KG1 (cell line): ENCODE measurements at places on chromosomes 7 and 10.

DNA sequence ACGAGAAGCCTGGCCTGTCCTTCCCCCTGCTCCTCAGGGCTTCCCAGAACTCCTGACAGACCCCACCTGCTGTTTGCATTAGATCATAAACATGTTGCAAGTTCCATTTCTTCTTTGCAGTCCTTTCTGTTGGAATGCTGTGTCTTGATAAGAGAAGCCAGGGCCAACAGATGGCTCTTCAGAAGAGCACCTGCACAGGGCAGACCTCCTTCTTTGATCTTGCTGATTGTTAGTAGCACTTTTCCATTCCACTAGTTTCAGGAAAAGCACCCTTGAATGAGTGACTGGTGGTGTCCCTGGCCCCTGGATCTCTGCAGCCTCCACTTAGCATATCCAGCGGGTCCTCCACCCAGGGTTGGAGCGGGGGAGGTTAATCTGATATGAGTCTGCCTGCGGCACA, 243.2 kb downstream of the GFRA1 start:
- DNase-seq = no peak

- DNase-seq = no peak
These were observed 247.4 kb downstream of the ELFN1 start for GRCh38 chr7:1917221-1918062.

GRCh38 chr7:17552952-17553351, 254.5 kb downstream of the AHR start:
- DNase-seq = no peak

- no peak for DNase-seq
These were observed 146.3 kb downstream of the ZNF22 start for GRCh38 chr10:45147000-45147399.

- no peak for DNase-seq
These were observed 926.5 kb upstream of the GHITM start for GRCh38 chr10:83212632-83213334.

DNA sequence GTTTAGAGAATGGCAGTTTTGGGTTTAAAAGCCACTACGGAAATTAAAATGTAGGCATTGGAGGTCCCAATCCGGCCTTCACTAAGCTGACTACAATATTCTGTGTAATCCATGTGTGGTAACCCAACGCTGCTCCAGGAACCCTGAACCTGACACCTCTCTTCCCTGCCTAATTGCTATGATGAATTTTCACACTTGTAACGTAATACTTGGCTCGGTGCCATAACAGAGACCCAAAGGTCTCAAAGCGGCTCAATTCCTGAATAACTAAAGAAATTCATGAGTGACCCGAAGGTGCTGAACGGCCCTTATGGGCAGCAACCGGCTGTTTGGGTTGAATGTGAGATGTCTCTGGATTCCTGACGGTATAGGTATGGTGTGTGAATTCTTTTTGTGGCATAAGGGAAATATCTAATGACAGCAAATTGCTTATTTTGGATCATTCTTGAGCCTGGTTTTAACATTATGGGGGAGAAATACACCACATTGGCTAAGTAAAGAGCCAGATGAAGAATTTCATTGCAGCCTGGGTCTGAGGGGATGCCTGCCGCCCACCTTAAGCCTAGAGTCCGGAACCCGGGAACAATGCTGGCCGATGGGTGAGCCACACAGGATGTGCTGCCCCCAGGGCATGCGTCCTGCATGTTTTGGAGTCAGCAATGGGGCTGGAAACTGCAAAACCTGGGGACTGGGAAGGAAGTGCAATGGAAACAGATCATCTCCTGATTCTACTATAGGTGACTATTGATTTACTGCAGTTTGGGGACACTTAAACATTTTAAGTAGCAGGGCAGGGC, 69.7 kb upstream of the FZD8 start:
- no peak for DNase-seq

DNA sequence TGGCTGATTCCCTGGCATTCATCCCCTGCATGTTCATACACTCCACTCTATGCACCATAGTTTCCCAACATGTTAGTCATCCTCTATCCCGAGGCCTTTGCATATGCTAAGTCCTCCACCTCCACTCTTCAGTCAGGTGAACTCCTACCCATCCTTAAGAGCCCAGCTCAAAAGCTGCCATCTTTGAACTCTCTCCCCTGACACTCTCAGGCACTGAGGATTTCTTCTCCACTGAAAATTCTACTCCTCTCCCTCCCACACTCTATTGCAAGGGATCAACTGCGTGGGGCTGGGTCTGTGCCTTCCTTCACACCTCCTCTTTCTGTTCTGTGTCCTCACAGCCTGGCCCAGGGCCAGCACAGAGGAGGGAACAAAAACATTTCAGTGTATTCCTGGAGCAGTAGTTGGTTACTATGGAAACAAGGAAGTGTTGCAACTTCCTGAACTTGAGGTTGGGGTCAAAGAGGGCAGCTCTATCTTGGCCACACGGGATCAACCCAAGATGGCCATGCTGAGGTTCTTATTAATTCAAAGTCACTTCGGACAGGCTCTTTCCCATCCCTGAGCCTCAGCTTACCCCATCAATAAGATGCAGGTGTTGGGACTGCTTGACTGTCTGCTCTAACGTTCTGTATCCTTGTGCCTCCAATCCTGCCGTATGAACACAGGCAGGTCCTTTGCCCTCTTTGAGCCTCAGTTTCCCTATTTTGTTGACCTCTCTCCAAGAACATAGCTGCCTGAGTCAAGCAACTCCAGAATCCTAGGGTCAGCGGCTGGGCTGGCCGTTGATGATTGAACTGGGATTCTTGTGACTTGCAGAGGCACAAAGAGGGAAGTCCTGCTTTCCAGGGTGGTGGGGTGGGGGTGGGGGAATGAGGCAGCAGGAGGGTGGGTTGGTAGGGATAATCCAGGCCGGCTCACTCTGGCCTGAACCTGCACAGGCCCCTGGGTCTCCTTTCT, 15.5 kb downstream of the ZMIZ1 start:
- DNase-seq = peak; percentile 60

- DNase-seq = no peak
These were observed 65.9 kb upstream of the RAB11FIP2 start for GRCh38 chr10:118112543-118113125.

DNA sequence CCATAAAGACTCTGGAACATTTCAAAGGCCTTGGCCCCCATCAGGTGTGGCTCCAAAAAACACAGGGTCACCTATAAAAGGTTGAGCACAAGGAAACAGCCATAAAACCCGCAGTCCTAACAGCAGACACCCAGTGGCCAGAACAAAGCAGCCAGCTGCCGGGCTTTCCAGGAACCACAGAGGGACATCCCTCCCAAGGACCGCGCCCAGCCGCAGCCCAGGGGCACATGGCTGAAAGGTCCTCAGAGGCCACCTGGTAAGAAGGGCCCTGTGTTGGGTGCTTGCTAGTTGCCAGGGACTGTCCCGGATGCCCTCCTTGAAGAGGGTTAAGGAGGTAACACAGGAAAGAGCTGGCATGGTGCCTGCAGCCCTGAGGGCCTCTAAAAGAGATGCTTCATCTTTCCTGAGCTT, 32.7 kb downstream of the KCNMA1 start:
- DNase-seq = no peak

DNA sequence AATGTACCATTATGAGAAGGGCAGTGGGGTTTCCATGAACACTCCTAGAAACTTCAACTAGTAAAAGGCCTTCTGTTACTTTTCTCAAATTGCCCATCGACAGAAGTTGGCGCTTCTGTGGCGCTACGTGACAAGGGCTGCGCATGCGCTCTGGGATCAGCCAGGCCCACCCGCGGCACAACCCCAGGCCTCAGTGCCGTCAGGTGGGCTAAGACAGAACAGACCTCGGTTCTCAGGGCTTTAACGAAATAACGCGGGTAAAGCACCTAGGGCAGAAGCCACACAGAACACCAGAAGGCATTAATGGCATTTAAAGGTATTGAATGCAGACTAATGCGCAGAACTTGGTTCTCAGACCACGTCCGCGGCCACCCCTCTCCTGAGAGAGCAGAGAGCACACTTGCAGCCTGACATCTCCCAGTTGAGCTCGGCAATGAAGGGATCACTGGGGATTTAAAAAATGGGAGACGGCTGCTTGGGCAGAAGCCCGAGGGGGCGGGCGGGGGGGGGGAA, 67.6 kb upstream of the CTNNA3 start:
- no peak for DNase-seq

- no peak for DNase-seq
These were observed 24.0 kb downstream of the ZPBP start for GRCh38 chr7:50068850-50069551.

GRCh38 chr7:158672975-158673374, 31.6 kb downstream of the NCAPG2 start:
- no peak for DNase-seq

GRCh38 chr10:81021428-81022129, 483.9 kb downstream of the SH2D4B start:
- DNase-seq = peak; percentile 7

DNA sequence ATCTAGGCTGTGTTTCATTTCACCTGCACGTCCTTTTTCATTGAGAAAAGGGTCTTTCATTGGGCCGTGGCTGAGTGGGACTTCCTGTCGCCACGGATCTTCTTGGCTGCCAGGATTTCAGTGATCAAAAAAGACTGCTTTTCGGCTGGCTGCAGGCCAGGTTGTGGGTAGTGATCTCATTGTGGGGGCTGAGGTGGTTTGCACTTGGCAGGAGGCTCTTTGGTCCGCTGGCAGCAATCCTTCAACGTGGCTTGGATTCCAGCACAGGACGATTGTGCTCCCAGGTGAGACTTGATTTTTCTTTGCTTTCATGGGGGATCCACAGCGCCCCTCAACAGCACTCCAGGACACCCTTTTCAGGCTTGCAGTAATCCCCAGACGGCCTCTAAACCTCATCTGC, 29.0 kb upstream of the ZNF273 start:
- no peak for DNase-seq

DNA sequence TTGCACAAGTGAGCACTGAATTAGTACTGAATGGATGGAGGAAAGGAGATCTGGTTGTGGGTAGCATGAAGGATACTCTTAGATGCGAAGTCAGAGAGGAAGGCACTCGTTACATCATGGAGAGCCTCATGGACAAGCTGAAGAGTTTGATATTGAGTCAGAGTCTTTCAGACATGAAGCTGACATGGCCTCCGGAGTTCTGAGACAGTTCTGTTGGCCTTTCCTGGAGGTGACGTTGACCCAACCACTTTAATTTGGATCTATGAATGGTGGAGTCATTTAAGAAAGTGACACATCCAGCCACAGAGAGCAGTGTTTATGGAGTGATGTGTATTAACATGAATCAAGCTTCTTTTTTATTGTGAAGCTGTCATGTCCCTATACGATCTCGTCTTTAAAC, 286.3 kb upstream of the CDC14C start:
- no peak for DNase-seq

DNA sequence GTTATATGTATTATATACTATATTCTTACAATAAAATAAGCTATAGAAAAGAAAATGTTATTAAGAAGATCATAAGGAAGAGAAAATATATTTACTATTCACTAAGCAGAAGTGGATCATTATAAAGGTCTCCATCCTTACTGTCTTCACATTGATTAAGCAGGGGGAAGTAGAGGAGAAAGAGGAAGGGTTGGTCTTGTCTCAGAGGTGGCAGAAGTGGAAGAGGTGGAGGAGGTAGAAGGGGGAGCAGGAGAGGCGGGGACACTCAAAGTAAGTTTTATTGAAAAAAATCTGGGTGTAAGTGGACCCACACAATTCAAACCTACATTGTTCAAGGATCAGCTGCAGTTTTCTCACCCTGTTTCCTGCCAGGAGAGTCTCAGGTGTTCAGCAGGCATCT, 28.9 kb upstream of the ERCC6 start:
- DNase-seq = no peak

GRCh38 chr7:137443616-137444015, 100.1 kb upstream of the PTN start:
- no peak for DNase-seq

DNA sequence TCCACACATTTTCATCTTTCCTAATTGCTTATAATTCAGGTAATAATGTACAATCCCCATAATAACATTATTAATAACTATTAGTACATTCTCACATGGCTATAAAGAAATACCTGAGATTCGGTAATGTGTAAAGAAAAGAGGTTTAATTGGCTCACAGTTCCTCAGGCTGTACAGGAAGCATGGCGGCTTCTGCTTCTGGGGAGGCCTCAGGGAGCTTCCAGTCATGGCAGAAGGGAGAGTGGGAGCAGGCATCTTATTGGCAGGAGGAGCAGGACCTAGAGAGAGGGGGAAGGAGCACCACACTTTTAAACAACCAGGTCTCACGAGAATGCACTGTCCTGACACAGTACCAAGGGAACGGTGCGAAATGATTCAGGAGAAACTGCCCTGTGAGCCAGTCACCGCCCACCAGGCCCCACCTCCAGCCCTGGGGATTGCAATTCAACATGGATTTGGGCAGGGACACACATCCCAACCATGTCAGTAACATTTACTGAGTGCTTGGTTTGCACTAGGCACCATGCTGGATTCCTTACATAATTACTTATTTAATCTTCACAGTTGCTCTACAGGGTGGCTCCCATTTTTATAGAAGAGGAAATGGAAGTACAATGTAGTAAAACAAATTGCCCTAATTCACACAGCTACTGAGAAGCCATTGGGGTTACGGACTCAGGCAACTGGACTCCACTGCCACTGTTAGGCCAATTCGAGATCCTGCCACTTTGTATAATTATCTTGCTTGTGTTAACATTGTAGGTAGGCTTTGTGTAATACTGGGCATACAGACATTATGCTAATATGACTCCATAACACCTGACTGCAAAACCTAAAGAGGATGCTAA, 8.7 kb upstream of the ESYT2 start:
- DNase-seq = no peak

- DNase-seq = no peak
These were observed 45.2 kb downstream of the HIPK2 start for GRCh38 chr7:139732471-139733167.

DNA sequence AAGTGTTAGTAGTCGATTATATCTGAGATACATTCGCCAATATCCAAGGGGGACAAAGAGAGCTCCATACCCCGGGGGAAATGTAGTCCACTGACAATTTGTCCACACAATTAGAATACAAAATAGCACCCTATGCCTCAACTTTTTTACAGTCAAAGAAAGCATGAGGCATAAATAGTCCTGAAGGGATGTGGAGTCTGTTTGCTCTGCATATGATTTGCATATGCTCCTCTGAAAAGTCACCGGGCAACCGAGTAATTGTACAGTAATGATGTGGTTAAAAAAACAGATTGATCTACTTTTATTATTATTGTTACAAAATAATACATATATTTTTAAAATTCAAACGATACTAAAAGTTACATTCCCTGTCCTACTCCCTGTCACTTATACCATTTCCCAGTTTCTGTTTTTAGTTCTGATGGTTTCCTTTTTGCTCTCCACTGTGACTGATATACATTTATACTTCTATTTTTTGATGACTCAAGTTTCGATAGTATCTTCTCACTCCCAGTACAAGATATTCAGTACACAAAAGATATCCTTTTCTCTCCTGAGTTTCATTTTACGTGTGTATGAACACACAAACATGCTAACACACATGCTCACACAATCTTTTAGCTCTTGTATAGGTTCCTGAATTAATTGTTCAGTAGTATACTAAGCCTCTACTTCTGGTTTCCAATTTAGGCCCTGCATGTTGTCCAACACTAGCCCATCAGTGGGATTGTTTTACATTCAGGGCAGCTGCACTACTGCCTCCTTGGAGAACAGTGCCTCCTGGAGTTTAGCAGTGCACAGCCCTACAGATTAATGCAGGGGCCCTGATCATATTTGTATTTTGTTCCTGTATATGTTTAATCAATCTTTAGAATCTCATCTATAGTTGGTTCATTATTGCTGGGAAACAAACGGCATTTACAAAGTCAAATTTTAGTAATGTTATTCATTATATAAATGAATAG, 130.9 kb downstream of the TES start:
- no peak for DNase-seq
